ENCODE measurements at places on chromosomes 6 and 20. TPM values are rescaled to one million over a fixed set of nuclear protein-coding genes. Genes with fewer than 3 reads are reported as not detected.

The ARG1 gene
- 0.87 TPM for total RNA-seq

The RIN2 gene
- total RNA-seq, result 67.0 TPM

DNA sequence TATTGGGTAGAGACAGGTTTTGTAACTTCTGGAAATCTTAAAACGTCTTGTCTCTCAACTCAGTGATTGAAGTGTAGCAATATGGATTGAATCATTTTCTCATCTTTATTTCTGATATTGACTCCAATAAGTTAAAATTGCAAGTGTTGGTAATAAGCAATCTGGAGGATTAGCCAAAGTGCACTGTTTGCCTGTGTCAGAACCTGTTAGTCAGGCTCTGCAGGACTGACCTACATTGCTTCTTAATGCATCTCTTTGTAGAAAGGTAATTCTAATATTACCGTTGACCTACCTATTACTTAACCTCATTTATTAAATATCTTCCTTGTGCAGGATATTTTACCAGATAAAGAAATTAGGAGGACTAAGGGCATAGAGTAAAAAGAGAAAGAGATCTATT, 484.0 kb upstream of the CITED2 start:
- no peak overlapping the region for H3K27ac ChIP-seq
- no peak overlapping the region for H3K4me3 ChIP-seq
- H3K4me1 ChIP-seq, result no peaks in the 10 kb centered on the region
- no peaks in the 10 kb centered on the region for H3K27me3 ChIP-seq
- DNase-seq, result no peak

DNA sequence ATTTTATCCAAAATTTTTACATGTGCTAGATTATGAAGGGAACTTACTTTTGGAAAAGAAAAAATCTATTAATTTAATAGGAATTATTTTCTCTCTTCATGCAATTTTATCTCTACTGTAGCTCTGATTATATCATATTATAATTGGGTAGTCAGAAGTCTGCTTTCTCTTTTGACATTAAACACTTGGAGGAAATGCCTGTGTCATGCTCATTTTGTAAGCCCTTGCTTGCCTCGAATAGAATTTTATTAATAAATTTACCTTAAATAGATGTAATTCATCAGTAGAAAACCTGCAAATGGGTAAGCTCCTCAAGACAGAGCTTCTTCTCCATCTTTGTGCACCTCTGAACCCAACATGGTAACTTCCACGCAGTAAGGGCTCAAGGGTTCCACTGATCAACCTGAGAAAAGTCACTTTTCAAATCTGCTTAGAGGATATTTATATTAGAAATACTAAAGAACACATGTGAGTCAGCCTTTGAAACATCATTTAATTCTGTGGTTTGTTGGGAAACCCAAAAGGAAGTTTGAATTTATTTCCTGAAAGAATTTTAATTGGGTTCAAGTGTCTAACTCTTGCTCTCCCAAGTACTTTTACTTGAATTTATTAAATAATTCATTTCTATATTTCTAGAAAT, 266.0 kb downstream of the ALDH8A1 start:
- H3K27ac ChIP-seq, result no peak overlapping the region
- DNase-seq, result no peak
- no peaks in the 10 kb centered on the region for H3K4me1 ChIP-seq
- no peaks in the 10 kb centered on the region for H3K36me3 ChIP-seq

- no peak overlapping the region for H3K4me3 ChIP-seq
- H3K4me1 ChIP-seq, result no peaks in the 10 kb centered on the region
- H3K27ac ChIP-seq, result no peak overlapping the region
Measured at GRCh38 chr6:50925548-50925947, 106.9 kb downstream of the TFAP2B start.

GRCh38 chr20:61297986-61298385, 45.9 kb downstream of the CDH4 start:
- H3K4me1 ChIP-seq, result no peaks in the 10 kb centered on the region
- no peak overlapping the region for H3K27ac ChIP-seq
- H3K4me3 ChIP-seq, result no peak overlapping the region
- H3K27me3 ChIP-seq, result no peaks in the 10 kb centered on the region

GRCh38 chr6:29705389-29706231, 17.6 kb upstream of the HLA-F start:
- no peak overlapping the region for H3K27ac ChIP-seq
- no peak overlapping the region for H3K4me3 ChIP-seq
- no peaks in the 10 kb centered on the region for H3K36me3 ChIP-seq
- H3K4me1 ChIP-seq, result no peaks in the 10 kb centered on the region

The NKAIN4 gene
- total RNA-seq, result not detected

The C20orf204 gene
- 2.8 TPM for total RNA-seq

GRCh38 chr6:91392951-91393350, 806.1 kb upstream of the MAP3K7 start:
- no peaks in the 10 kb centered on the region for H3K27me3 ChIP-seq
- no peaks in the 10 kb centered on the region for H3K4me1 ChIP-seq
- no peak overlapping the region for H3K27ac ChIP-seq
- H3K36me3 ChIP-seq, result no peaks in the 10 kb centered on the region
- no peak overlapping the region for H3K4me3 ChIP-seq

DNA sequence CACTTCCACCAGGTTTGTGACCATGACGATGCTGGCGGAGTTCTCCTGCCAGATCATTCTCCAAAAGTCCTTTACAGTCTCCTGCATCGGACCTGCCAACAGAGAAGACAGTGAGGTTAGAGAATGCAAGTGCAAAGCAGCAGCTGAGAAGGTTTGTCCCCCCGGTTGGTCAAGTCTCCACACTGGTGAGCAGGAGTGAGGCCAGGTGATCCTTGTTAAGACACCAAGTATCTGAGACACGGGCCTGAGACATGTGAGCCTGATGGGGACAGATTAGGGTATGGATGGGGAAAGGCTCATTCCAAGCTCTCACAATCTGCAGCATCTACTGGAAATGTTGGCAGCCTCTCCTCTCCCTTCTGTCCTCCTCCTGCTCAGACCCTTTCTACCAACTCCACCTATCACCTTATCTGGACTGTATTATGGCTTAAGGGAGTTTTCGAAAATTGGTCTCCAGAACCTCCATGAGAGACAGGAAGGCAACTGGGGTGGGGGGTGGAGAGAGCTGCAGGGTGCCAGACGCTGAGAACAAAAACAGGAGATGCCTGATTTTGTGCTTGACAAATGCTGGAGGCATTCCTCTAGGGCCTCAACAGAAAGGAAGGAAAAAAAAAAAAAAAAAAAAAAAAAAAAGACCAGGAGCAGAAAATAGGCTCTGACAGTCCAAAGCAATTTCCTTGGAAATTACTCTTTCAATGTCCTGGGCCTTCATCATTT, 500.4 kb upstream of the CHD6 start:
- no peaks in the 10 kb centered on the region for H3K36me3 ChIP-seq
- H3K4me3 ChIP-seq, result no peak overlapping the region
- H3K27ac ChIP-seq, result no peak overlapping the region
- H3K4me1 ChIP-seq, result no peaks in the 10 kb centered on the region
- DNase-seq, result no peak
- no peaks in the 10 kb centered on the region for H3K27me3 ChIP-seq

The LAMA4 gene
- total RNA-seq, result 71.4 TPM

The SIRPD gene
- 0.42 TPM for total RNA-seq

DNA sequence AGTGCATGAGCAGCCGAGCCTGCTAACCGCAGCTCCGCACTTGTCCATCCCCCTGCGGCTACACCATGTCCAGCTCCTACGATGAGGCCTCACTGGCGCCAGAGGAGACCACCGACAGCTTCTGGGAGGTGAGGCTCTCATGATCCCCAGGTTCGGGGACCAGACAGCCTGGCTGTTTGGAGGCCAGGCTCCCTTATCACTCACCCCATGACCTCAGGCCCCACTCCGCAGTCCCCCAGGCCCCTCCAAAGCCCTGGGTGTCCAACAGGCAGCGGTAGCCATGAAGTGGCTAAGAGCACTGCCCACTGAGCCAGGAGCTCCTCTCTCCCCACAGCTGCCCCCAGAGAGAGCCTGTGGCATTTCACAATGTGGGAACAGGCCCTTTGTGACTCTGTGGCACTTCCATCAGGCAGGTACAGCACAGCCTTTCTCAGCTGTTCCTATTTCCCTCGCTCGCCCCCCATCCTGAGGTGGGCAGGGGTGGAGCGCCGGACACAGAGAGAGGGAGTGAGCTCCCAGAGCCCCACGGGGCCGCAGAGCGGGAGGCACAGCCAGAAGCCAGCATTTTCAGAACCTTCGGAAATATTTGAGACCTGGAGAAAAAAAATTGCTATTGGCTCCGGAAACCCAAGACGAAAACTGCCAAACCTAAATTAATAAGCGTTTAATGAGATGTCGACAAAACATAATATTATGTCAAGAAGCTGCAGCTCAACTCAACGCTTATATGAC, 29.7 kb downstream of the SPDEF start:
- no peaks in the 10 kb centered on the region for H3K27me3 ChIP-seq
- H3K36me3 ChIP-seq, result no peaks in the 10 kb centered on the region
- H3K27ac ChIP-seq, result no peak overlapping the region

DNA sequence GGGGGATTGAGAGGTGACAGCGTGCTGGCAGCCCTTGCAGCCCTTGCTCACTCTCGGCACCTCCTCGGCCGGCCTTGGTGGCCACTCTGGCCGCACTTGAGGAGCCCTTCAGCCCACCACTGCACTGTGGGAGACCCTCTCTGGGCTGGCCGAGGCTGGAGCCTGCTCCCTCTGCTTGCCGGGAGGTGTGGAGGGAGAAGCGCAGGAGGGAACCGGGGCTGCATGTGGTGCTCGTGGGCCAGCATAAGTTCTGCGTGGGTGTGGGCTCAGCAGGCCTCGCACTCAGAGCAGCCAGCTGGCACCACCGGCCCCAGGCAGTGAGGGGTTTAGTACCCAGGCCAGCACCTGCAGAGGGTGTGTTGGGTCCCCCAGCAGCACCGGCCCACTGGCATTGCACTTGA, 912.2 kb upstream of the ADGRB3 start:
- DNase-seq, result no peak
- no peaks in the 10 kb centered on the region for H3K27me3 ChIP-seq
- no peaks in the 10 kb centered on the region for H3K4me1 ChIP-seq
- no peak overlapping the region for H3K27ac ChIP-seq
- H3K36me3 ChIP-seq, result no peaks in the 10 kb centered on the region
- no peak overlapping the region for H3K4me3 ChIP-seq

GRCh38 chr20:17602493-17602892, 32.6 kb downstream of the DSTN start:
- peaks cover 16% of the 10 kb centered on the region for H3K36me3 ChIP-seq
- H3K4me1 ChIP-seq, result peaks cover 11% of the 10 kb centered on the region
- H3K27ac ChIP-seq, result no peak overlapping the region
- H3K4me3 ChIP-seq, result no peak overlapping the region

The GABRR2 gene
- 3.6 TPM for total RNA-seq

DNA sequence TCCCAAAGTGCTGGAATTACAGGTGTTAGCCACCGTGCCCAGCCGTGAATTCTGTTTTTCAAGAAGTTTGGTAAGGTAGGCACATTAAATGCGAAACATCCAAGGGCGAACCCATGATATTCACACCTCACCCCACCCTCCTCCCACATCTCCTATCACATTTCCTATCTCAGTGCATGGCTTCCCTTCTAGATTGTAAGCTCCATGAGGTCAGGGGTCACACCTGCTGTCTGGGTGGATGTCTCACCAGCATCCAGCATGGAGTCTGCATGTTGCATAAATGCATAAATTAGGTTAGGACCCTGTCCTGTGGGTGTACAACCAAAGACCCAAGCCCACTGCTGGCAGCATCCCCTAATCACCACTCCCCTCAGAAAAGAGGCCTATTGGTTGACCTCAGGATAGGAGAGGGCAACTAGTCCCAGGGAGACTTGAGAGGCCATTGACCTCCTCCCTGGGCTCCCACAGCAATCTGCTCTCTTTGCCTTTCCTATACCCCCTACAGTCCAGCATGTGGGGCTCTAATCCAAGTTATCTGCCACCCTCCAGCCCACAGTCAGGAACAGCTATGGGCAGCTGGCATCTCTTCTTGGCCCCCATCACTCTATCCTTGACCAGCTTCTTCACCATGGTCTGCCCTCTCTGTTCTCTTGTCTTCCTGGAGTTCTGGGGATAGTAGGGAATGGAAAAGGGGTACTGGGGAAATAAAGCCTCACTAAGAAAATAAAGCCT, 4.2 kb downstream of the PRRT1 start:
- H3K4me3 ChIP-seq, result no peak overlapping the region
- no peak overlapping the region for H3K27ac ChIP-seq
- no peaks in the 10 kb centered on the region for H3K36me3 ChIP-seq
- DNase-seq, result peak; percentile 17

DNA sequence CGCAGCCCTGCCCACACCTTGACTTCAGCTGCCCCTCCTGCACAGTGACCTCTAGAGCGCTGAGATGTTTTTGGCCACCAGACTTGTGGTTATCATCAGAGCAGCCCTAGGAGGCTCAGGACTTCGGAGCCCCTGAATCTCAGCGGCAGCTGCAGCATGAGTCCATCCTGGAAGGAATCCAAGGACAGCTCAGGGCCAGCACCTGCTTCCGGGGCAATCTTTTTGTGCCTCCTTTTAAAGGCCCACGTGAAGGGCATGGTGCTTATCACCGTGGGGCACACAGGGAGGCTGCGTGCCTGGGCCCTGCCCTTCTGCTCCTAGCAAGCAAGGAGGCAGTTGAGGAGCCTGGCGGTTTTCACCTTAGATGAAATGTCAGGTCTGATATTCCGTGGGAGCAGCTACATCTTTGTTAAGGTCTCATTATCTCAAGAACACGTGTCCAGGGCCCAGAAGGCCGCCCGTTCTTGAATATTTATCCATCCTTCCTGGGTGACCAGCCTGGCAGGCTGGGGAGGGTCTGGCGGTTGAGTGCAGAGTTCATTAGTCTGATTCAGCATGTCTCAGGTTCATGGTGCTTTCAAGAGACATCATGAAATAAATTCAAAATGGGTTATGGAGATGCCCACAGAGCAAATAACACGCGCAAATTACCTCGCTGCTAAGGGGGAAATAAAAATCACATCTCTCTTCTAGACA, 392.4 kb downstream of the TAF4 start:
- no peaks in the 10 kb centered on the region for H3K4me1 ChIP-seq
- DNase-seq, result peak; percentile 64
- no peaks in the 10 kb centered on the region for H3K36me3 ChIP-seq
- H3K27ac ChIP-seq, result no peak overlapping the region
- H3K27me3 ChIP-seq, result no peaks in the 10 kb centered on the region
- H3K4me3 ChIP-seq, result no peak overlapping the region
